Left forelimb (tissue), 1 donor: ENCODE measurements at places on chromosomes 11 and 22.

GRCh38 chr11:86210898-86211297, 33.7 kb upstream of the EED start:
- no peak for DNase-seq

- no peak for DNase-seq
Measured at GRCh38 chr11:59112494-59112893, 5.5 kb downstream of the FAM111B start.

DNA sequence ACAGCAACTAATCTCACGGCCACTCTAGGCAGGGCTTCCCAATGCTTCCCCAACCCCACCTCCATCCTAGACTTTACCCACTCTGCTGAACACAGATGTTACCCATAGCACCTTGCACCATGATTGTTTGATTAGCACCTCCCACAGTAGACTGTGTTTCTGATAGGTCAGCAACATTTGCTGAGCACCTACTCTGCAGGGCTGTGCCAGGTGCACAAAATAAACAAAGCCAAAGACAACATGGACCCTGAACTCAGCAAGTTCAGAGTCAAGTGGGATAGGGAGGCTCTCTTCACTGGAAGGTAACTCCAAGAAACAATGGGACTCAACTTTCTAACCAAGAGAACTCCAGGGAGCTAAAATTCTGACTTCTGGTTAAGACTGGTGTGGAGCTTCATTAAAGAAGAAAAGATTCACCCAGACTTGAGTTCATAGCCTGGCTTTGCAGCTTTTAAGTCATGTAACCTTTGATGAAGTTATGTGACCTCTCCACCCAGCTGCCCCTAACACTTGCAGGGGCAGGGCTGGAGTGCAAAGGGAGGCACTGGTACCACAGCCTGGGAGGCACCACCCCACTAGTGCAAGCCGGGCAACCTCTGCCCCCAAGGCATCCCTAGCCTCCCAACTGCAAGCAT, 6.7 kb upstream of the RTN4RL2 start:
- no peak for DNase-seq

- DNase-seq = no peak
Measured at GRCh38 chr11:22497474-22497873, 128.1 kb downstream of the FANCF start.

DNA sequence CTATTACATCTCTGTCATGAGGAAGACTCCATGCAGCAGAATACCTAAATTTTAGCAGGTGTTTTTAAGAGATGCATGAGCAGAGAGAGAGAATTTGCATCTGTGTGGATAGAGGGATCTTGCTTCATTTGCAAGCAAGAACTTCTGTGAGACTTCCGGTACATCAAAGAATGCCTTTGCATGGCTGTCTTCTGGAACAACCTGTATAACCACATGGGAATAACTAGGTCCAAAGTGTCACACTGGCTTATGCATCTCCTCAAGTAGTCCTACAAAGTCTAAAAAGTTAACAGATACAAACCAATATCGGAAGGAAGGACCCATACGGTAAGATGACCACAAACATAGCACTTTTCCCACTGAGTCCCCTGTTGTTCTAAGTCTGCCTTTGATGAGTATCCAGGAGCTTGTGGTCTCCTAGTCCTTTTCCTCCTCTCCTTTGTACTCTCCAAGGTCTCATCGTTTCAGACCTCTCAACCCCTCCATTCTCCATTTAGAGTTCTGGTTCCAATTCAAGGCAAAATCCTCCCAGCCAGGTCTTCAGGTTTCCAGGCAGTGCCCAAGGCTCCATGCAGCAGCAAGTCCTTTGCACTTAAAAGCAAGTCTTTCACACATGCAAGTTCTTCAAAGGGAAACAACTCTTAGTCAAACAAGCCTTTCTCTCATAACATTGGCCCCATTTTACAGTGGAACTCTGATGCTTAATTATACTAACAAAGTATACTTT, 581.7 kb upstream of the ARHGAP42 start:
- DNase-seq = no peak

DNA sequence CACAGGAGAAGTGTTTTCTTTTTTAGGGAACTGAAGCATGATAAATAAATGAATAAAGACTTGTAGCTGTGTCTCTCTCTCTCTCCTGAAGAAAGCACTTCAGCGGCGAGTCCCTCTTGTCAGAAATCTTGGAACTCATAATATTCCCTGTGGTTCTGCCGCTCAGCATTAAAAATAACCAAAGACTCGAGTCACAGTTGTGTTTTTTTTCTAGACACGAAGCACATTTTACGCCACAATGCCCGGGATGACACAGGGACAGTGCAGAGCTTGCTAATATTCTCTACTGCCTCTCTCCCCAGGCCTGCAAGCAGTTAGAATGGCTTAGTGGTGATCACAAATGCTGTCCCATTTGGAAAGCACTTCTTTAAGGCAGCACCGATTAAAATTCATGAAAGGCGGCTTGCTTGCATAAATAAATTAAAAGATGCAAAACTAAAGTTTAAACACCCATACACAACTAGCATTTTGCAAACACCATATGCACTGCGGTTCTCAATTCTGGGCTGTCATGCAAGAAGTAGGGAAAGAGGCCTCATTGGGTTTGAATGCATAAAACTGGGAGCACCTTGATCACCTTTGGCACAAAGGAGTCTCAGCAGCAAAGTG, 597.4 kb downstream of the SOX6 start:
- no peak for DNase-seq

DNA sequence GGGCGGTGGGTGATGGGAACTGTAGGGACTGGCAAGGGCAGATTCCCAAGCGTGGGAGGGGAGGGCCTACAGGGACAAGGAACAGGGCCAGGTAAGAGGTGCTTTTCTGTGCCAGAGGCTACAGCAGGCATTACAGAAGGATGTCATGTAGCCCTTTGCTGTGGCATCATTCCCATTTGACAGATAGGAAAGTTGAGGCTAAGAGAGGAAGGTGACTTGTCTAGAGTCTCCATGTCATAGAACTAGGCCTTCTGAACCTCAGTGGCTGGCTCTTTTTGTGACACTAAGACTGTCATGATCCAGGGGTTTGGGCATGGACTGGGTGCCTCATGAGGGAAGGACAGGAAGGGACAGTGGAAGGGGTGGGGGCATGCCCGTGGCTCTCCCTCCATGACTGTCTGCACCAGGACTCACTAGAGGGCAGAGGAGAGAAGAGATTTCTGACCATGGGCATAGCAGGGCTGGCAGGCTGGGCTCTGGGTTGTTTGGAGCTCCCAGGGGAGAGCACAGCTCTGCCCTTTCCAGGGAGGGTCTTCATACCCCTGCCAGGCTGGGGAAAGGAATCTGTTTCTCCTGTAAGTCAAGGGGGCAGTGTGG, 3.2 kb downstream of the MMP11 start:
- peak; percentile 42 for DNase-seq

GRCh38 chr11:72079819-72080325, 470 bp downstream of the NUMA1 start:
- DNase-seq = no peak

GRCh38 chr22:25845985-25846745, 104.2 kb downstream of the MYO18B start:
- no peak for DNase-seq

DNA sequence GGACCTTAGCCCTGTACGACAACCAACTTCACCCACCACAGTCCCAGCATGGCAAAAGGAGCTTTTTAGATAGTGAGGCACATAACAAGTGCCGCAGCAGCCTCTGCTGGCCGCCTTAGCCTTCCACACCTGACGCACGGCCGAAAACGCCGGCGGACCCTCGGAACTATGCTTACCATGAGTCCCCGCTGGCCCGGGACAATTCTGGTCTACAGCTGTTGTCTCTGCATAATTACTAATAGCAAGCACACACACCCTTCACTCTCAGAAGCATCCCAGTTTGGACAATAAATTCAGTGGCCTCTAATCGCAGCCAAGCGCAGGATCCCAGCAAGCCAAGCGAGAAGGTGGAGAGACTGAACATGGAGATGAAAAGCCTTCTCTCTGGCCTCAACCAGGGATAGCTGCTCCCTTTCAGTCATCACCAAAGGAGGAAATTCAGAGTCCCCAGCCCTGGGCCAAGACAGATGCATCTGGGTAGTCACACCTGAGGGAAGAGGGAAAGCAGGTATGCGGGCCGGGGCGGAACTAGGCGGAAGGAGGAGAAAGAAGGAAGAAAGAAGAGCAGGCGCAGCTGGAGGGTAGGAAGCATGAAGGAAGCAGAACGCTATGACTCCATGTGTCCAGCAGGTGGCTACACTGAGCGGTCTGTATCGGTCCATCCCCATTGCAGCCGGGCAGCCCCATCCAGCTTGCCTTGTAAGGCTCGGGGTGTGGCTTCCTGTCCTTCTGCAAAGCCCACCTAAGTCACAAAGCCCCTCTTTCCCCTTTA, 40.3 kb downstream of the BUD13 start:
- DNase-seq = no peak

- no peak for DNase-seq
Measured at GRCh38 chr11:22640862-22641261, 15.2 kb upstream of the FANCF start.

GRCh38 chr11:10716543-10717259, 23.1 kb upstream of the IRAG1 start:
- no peak for DNase-seq

DNA sequence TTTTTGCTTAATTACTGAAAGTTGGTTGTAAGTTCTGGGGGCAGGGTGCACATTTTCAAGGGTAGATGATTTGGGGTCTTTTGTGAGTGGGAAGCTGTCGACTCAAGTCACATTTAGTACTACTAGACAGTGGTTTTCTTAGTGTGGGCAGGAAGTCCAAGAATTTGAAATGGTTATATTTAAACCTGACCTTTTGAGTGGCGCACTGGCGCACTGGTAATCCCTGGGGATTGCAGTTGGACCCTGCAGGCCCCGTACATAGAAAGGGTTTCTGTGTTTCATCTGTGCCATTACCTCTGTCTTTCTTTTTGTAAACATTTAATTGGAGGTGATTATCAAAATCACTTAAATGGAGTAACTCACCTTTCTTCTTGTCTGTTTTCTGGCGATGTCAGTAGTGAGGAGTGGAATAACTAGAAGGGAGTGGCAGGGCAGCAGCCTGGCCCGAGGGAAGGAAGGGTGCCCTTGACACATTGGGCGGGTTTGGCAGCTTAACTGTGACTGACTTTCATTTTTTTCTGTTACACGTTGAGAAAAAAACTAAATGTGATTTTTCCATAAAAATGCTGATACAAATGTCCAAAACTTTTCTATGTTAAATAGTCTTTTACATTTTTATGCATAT, 101.8 kb upstream of the GAL start:
- DNase-seq = no peak

DNA sequence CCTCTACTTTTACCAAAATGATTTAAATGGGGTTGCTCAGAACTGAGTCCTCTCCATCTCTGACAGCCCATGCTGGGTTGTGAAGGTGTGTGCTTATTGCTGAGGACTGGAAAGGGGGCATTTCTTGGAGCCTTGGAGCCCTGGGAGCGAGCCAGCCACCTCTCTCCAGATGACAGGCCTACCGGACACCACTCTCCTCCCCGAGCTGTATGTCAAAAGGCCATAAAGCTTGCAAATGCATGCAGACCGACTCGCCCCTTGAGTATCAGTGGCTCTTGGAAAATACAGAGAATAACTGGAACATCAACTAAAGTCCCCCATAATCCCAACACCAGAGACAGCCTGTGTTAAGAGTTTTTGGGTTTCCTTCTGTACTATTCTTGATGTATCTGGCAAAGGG, 67.9 kb upstream of the PITPNB start:
- no peak for DNase-seq

- no peak for DNase-seq
Measured at GRCh38 chr11:67608486-67608885, 1.8 kb downstream of the NDUFV1 start.

DNA sequence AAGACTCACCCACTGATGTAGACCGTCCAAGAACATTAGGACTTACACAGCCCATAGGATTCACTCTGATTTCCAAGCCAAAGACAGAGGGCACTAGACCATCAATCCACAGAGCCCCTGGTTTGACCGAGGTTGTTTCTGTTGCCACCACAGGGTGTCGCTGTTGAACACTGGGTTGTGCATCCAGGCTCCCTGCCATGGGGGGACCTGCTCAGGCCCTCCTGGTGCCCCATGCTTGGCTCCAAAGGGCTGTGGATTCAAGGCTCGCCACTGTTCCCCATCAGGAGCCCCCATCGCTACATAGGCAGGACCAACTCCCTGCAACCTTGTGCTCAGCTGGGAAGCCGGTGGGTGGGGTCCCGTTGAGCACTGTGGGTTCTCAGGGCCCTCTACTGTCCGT, 128.0 kb upstream of the ANO1 start:
- DNase-seq = no peak

- DNase-seq = peak; percentile 26
Measured at GRCh38 chr11:1654388-1655167, 25.0 kb downstream of the KRTAP5-5 start.

DNA sequence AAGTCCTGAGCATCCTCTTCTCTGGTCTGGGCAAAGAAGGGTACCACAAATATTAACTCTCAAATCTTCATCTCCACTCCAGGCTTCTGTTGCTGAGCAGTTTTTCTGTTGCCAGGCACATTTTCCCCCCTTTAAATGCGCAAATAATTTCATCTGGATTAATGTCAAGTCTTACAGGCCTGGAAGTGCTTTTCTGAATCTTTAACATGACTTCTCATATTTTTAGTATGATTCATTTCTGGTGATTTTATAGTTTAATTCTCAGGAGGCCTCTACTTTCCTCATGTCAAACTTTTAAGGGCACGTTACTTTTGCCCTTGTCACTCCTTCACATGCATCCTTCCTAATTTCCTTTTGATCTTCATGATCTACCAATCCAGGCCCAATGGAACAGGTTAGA, 510.2 kb downstream of the METTL15 start:
- DNase-seq = no peak

DNA sequence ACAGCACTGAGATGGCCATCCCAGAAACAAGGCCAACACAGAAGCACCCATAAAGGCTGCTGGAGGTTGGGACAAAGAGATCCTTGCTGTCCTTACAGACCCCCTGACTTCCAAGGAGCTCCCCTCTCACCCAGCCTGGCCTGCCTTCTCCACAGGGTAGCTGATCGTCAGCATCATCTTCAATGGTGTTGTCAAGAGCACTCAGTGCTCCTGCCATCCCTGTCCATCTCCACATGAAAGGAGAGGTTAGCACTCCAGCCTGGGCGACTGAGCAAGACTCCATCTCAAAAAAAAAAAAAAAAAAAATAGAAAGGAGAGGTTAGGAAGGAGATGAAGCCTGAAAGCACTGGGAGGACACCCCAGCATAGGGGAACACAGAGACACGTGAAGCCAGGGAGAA, 2.1 kb upstream of the POU2AF3 start:
- no peak for DNase-seq

DNA sequence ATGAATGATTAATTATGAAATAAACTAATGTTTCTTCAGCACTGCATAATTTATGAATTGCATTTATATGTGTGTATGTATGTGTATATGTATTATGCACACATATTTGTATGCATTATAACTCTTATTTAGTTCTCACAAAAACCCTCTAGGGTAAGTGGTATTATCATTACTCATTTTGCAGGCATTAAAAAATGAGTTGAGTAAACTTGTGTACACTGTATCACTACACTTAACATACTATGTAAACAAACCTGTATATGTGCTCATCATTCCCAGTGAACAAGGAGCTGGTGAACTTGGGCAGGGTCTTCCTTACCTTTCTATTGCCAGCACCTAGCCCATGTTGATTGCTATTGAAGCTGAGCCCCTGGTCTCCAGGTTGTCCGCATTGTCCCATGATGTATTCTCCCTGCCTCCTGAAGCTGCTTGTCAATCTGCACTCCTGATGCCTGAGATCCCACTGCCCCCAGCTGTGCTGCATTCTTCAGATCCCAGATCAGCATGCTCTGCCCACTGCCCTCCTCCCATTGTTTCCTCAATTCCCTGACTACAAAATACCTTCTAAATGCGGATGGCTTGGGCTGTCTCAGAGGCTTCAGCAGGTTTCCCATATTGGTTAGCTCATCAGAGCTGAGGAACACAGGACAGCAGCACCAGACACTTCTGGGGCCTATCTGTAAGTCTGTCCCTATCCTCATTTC, 267.9 kb upstream of the SESN3 start:
- DNase-seq = no peak

- DNase-seq = no peak
Measured at GRCh38 chr22:45743687-45744086, 72.1 kb downstream of the ATXN10 start.
